ENCODE measurements at places on chromosomes 4 and X.

DNA sequence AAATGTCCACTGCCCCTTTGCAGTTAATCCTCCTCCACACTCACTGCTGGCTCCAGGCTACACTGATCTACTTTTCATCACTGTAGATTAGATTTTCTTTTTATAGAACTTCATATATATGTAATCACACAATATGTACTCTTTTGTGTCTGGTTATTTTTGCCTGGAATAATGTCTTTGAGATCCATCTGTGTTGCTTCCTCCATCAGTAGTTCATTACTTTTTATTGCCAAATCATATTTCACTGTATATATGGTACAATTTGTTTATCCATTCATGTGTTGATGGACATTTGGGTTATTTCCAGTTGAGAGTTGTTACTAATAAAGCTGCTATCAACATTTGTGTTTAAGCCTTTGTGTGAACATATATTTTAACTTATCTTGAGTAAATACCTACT is 126.4 kb upstream of the SMIM10 start:
- no peak for DNase-seq

DNA sequence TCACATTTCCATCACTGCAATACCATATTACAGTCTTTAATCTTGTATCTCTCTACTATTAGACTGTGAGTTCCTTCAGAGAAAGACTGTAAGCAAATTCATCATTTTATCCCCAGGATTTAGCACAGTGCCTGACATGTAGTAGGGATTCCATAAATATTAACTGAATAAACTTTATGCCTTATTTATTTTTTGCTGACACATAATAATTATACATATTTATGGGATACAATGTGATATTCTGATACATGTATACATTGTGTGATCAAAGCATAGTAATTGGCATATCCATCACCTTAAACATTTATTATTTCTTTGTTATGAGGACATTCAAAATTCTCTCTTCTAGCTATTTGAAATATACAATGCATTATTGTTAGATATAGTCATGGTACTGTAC is 3.7 kb downstream of the PPEF2 start:
- no peak for DNase-seq

DNA sequence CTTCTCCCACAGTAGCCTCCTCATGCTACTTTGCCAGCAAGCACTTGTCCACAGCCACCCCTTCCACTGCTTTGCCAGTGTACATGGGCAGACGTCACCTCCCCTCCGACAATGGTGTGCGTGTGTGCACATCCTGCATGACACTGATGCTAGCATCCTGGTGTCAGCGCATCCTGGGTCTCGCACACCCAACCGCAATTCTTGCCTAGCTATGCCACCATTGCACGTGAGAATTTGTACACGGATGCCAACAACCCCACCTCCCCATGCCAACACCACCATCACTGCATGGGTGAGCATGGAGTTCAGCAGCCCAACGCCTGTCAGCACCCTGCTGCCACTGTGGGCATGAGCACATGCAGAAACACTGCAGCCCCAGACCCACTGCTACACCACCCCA is 550.0 kb downstream of the STPG2 start:
- DNase-seq = no peak

- DNase-seq = no peak
Observed at GRCh38 chrX:56791456-56791855, 62.4 kb downstream of the NBDY start.

DNA sequence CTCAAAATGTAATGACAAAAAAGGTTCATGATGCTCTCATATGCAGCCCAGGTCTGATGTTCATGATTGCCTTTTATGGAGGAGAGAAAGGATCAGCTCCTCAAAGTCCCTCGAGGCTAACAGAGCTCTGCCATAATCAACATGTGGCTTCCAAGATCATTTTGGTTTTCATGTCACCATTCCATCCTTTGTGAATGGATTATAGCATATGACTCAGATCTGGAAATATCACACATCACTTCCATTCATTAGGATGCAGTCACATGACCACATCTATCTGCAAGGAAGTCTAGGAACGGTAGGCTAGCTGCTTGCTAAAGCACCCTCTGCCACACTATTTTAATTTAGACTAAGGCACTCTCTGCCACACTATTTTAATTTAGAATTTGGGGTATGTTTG is 77.6 kb downstream of the COX18 start:
- no peak for DNase-seq

DNA sequence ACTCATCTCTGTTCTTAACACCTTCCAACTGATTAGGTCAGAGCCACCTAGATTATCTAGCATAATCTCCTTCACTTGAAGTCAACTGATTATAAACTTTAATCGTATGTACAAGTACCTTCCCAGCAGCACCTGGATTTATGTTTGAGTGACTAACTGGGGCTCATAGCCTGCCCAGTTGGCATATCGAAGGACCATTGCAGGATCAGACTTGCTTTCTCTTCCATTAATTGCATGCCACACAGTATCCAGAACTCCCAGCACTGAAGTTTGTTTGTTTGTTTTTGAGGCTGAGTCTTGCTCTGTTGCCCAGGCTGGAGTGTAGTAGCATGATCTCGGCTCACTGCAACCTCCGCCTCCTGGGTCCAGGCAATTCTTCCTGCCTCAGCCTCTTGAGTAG is 27.9 kb downstream of the GRK4 start:
- DNase-seq = no peak

GRCh38 chrX:25096522-25097045 is 80.8 kb upstream of the ARX start:
- no peak for DNase-seq

DNA sequence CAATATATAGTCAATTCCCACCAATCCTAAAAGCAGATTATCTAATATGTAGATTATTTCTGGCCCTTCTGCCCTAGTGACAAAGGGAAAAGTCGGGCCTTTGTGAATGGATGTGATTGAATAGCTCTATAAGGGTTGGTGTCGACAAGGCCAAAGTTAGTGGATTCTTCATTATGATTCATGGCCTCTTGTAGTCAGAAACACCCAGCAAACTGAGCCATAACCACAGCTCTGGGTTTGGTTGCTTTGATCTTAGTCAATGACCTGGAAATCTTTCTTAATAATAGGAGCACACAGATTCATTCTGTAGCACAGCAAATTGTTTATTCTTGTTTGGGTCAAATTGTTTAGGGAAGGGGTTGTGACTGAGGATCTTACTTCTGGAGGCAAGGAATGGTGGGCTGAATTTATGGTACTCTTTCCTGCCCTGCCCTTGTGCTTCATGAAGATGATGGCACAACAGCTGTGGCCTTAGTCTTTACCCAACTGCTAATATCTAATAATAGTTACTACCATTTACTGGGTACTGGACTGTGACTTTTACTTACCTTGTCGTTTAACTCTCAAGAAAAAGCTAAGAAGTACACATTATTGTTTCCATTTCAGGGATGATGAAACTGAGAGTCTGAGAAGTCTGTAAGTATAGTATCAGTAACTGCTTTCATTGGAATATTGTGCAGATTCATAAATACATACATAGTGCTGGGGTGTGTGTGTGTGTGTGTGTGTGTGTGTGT is 74.0 kb downstream of the AFF2 start:
- no peak for DNase-seq

GRCh38 chr4:87895964-87896621 is 63.3 kb downstream of the MEPE start:
- DNase-seq = no peak

GRCh38 chr4:88979276-88979675 is 77.7 kb downstream of the FAM13A start:
- DNase-seq = no peak

DNA sequence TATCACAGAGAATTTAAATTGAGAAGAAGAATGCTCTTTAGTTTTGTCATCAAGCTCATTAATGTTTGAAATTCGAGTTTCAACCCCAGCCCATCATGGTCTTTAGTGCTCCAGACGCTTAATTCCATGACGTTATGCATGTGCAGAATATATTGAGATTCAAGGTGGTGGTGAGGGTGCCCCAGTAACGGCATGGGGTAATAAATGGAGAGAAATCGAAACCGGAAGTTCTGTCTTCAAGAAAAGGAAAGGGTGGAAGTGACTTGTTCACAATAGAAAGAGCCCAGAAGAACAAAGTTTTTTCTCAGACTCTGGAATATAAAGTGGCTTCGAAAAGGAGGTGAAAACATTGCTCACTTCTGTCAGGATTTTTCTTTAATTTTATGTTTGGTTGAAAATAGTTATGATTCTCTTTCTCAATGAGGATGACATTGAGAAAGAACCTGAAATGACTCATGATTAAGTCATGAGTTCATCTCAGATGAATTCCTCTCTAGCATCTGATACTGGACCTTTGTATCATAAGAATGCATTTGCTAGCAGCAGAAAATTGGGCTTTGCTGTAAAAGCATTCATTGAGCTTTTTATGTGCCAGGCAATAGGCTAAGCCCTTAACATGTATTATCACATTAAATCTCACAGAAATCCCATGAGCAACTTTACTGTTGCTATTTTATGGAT is 779 bp upstream of the DDX60L start:
- peak; percentile 6 for DNase-seq

- DNase-seq = no peak
Observed at GRCh38 chr4:139770361-139770760, 104.7 kb downstream of the MGST2 start.

GRCh38 chr4:14410516-14410915 is 591.8 kb upstream of the CPEB2 start:
- DNase-seq = no peak

- no peak for DNase-seq
Observed at GRCh38 chrX:95733426-95733825, 951.2 kb upstream of the DIAPH2 start.

- no peak for DNase-seq
Observed at GRCh38 chrX:133646719-133647116, 231.4 kb upstream of the GPC4 start.

DNA sequence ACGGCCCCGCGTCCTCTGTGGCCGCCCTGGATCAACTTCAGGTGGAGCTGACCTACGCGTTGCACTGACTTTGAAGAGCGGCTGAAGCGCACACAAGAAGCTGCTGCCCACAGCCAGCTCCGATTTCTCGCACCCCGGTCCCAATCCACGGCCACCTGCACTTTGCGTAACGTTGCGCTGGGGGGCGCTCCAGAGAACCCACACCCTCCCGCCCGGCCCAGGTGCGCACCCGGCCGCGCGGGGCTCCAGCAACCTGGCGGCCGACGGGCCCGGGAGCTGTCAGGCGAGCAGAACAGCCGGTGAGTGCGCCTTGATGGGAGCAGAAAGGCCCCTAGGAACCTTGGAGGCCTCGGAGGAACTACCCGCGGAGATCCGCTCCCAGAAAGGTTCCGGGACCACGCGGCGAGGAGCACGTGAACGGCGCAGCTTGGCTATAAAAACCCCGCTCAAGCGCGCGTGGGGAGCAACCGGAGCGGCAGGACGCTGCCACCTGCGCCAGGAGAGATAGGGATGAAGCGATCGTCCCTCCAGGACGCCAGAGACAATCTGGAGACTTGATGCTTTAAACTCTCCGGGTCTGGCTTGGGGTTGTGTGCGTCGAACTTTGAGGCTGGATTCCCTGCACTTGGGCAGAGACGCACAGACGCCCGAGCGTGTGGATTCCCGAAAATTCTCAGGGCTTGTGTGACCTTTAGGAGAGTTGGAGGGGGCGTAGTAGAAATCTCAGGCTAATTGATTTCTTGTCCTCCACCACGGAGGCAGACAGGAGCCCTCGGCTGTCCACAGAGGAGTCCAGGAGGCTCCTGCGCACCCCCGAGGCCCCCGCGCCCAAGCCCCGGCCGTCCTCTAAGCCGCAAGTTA is 591 bp upstream of the NWD2 start:
- no peak for DNase-seq

GRCh38 chr4:186644737-186645261 is 78.9 kb downstream of the FAT1 start:
- no peak for DNase-seq

DNA sequence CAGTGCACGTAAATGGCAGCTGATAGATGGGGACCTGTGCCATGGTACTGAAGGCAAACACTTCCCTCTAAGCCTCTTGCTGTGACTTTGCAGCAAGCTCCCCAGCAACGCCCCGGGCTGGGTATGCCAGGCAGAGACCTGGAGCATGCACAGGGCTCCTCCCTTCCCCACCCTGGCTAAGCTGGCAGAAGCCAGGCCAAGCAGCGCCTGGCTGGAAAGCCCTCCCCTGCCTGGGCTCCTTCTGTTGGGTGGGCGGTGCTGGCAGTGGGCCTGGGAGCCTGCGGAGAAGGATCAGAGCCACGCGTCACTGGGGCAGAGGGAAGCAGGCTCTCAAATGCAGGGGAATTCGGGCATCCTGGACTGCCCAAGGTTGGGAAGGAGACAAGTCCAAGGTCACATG is 3.6 kb downstream of the ATP2B3 start:
- no peak for DNase-seq

GRCh38 chr4:3355266-3355748 is 62.5 kb downstream of the RGS12 start:
- DNase-seq = no peak

DNA sequence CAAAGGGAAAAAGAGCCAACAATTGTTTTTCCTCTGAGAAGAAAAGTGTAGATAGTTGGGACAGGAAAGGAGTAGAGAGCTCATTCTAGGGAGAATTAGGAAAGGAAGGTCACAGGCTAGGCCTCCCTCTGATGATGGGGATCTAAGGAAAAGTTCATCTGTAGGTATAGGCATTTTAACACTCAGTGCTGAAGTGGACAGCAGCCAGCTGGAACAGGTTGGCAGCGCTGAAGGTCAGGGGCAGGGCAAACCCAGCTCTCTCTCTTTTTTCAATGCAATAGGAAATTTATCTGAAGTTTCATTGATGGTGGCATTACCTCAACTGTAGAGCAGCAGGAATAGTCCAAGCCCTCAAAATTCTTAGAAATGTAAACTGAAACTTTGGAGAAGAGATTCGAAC is 98.5 kb upstream of the ETNPPL start:
- DNase-seq = no peak

DNA sequence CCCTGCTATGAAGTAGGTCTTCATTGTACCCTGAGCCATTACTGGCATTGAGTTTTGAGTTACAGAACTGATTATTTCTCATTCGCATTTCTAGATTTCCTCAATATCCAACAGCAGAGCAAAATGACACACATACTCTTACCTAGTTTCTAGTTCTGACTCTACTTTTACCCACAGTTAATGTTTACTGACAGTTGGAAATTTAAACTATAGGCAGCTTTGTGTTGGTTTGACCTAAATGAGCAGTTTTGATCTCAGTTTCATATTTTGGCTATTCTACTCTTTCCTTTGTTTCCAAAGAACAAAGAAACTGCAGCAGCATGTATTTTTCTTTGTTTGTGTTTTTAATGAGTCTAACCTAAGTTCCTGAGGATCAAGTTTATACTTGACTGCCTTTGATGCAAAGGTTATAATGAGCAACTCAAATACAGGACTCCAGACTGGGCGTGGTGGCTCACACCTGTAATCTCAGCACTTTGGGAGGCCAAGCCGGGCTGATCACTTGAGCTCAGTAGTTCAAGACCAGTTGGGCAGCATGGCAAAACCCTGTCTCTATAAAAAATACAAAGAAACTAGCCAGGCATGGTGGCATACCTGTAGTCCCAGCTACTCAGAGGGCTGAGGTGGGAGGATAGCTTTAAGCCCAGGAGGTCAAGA is 30.4 kb downstream of the TXK start:
- no peak for DNase-seq

- no peak for DNase-seq
Observed at GRCh38 chr4:102157984-102158383, 187.3 kb downstream of the SLC39A8 start.

- DNase-seq = no peak
Observed at GRCh38 chr4:14223461-14223860, 595.9 kb upstream of the BOD1L1 start.
